SK-N-DZ (cell line): ENCODE measurements at places on chromosomes 1 and 21.
A peak's percentile ranks its signal among the peaks of the same experiment; 100 is the strongest.

DNA sequence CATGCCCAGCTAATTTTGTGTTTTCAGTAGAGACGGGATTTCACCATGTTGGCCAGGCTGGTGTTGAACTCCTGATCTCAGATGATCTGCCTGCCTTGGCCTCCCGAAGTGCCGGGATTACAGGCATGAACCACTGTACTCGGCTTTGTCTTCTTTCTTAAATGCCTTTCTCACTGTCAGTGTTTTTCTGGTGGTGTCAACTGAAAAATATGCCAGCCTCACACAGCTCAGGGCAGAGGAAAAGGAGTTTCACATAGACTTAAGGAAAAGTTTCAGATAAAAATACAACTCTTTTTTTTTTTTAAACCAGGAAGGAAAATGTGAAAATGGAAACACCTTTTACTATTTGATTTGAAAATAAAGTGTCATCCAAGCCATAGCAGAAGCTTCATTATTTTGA lies 4.6 kb upstream of the MAB21L3 start:
- no peak for DNase-seq

- DNase-seq = no peak
These were observed 139.5 kb downstream of the GLIS1 start for GRCh38 chr1:53599481-53599880.

DNA sequence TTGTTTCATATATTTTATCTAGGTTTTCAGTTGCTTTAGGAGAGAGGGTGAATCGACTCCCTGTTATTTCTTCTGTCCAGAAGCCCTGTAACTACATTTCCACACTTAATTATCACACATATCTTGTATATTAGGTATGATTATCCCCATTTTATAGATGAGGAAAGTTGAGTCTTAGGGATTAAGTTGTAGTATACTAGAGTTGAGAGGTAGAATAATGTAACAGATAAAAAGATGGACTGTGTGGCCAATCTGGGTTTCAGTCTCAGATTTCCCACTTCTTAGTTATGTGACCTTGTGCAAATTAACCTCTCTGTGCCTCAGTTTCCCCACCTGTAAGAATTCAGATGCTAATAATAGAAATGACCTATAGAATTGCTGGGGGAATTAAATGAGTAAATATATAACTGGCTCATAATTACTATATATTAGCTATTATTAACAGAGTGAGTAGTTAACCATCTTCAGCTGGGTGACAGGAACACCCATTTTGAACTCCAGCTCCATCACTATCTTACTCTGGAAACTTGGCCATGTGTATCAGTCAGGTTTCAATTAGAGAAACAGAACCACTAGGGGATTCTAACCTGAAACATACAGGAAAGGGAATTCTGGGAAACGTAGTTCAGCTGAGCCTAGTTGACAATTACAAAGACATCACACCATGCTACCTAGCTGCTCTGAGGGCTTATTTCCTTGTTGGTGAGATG lies 20.4 kb upstream of the FOXO6 start:
- DNase-seq = no peak

GRCh38 chr1:5745800-5746610 lies 246.2 kb downstream of the NPHP4 start:
- peak; percentile 63 for DNase-seq

DNA sequence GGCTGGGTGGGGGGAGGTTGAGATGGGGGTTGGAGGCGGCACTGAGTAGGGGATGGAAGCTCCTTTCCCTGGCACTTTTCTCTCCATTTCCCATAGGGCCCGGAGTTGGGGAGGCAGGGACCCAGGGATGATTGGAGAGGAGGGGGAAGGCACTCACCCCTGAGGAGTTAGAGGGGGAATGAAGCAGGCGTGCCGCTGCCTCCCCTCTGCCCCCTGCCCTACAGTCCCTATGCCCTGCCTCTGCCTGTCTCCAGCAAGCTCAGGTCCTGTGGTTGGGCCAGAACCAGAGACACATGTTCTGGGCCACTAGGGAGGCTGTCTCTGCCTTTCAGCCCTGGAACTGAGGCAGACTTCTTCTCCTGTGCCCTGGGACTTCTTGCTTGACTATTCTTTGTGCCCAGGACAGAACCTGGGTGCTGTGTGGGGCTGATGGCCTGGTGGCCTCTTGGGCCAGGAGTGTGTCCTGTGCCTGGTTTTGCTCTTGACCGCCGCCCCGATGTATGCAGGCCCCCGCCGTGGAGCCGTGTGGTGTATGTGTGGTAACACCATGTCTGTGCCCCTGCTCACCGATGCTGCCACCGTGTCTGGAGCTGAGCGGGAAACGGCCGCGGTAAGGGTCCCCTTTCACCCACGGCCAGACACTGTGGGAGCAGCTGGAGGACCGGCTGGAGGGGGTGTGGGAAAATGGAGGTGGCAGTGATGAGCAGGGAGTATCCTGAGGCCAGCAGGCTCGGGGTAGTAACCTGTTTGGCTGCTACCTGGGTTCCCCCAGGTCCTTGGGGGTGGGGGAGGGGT lies 1.4 kb downstream of the LYPLA2 start:
- no peak for DNase-seq

DNA sequence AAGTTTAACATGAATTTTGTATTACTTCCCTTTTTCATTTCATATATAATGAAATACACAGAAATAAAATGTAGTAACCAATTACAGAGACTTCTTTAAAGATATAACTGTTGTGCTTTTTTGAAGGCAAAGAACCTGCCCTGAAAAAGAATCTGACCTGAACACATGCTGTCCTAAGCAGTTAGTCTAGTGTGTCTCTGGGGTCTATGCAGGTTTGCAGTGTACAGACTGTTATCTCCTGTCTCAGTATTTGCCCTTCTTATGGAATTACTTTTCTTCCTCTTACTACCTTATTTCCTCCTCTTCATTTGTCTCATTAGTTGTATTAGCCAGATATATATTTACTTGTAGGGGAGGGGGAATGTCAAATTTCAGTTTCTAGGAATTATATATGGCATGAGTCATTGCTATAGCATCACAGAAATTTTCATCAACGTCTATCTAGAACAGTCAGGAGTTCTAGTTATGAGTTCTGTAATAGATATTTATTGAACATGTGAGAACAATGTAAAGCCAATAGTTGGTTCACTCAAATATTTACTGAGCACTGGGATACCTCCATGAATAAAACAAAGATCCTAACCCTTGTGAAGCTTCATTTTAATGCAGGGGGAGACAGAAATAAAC lies 28.4 kb upstream of the PLEKHO1 start:
- no peak for DNase-seq

DNA sequence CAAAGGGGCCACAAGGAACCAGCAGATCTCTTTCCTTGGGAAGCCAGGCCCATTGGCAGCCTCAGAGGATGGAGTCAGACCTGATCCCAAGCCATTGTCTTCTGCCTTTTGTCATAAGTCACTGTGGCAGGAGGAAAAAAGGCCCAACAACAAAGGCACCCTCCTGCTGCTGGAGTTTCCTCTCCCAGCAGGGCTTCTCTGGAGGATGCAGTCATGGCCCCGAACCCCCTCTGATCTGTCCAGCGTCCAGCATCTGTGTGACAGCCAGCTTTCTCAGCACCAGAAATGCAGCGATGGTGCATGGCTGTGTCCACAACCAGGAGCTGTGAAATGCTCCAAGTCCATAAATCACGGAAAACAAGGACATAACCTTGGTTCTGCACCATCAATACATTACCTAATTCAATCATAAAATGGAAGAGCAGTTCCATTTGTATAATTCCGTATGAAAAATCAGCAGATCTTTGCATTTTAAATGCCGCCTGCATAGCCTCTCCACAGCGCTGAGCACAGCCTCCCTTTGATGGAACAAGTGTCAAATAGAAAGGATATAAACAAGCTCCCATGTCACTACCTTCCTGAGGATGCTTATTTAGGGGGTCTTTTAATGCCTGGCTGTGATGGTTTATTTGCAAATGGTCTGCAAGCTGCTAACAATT lies 30.6 kb downstream of the AJAP1 start:
- no peak for DNase-seq

DNA sequence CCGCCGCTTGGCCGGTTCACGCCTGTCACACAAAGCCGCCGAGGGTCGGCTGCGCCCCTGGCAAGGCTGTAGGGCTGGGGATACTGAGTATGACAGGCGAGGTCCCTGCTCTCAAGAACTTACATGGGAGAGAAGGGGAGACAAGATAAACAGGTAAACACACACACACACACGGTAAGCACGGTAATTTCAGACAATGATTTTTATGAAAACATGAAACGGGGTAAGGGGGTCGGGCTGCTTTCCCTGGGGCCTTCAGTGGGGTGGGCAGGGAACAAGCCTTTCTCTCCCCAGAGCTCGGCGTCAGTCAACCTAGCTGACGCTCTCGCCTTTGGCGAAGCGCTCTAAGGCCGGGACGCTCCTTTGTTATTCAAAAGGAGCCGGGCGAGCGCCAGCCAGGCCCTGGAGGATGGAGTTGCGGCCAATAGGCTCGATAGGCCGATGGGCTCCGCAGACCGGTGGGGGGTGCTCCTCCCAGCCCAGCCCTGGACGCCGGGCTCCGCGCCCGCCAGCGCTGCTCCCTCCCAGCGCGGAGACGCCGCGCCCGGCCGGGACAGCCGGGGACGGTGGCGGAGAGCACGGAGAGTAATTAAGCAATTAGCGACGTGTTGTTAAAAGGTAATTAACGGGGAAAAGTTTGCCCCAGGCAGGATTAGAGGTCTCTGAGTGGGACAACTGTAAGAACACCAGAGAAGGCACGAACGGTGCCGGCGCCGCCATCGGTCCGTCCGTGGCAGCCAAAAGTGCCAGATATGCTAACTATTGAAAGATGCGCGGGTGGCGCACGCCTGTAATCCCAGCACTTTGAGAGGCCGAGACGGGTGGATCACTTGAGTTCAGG lies 950 bp upstream of the INKA2 start:
- DNase-seq = peak; percentile 77

DNA sequence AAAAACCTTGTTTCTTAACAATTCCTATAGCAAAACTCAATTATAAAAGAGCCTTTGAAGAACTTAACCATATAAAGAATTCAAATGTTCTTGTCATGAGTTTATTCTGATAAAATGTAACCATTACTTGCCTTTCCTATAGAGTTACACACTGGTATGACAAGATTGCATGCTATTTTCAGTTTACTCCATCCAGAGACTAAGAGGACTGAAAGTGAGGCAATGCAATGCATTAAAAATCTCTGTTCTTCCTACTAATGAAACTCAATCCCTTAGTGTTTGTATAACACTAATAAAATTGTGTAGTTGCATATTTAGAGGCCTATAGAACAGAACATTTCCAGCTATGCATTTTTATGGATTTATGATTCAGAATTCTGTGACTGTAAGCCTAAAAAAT lies 88.1 kb downstream of the COP1 start:
- DNase-seq = no peak

GRCh38 chr1:168167806-168168205 lies 11.0 kb upstream of the TIPRL start:
- DNase-seq = no peak

GRCh38 chr1:119588621-119589020 lies 59.4 kb downstream of the ZNF697 start:
- no peak for DNase-seq

GRCh38 chr1:30879126-30879786 lies 29.3 kb downstream of the SDC3 start:
- DNase-seq = no peak

- no peak for DNase-seq
These were observed 180.1 kb upstream of the USP25 start for GRCh38 chr21:15549671-15550070.

GRCh38 chr1:94456736-94457135 lies 38.5 kb downstream of the ABCD3 start:
- DNase-seq = no peak

GRCh38 chr21:37848721-37849490 lies 67.4 kb downstream of the KCNJ6 start:
- no peak for DNase-seq
